NCI-H2081 treated with DMSO at 0.1 percent for 48 hours (cell line): ENCODE measurements at places on chromosomes 11 and 22.

- no peak for DNase-seq
These were observed 102.2 kb downstream of the NAT10 start for GRCh38 chr11:34207487-34208180.

- no peak for DNase-seq
These were observed 3.3 kb downstream of the RIC8A start for GRCh38 chr11:210803-211180.

DNA sequence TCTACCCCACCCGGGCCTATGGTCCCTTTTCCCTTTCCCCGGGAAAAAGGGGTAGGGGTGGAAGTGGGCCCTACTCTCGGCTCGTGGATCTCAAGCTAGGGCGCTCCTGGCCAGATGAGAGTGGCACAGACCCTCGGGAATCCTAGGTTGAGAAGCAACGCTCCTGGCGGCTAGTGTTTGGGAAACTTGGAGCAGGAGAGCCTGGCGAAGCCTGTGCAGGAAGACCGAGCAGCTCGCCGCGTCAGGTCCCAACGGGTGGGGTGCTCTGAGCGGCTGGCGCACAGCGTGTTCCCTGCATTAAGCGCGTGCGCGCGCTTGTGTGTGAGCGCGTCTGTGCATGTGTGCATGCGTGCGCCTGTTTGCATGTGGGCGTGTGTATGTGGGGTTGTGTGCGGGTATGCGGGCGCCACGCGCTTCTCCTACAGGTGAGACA is 7.1 kb upstream of the FLI1 start:
- DNase-seq: no peak

DNA sequence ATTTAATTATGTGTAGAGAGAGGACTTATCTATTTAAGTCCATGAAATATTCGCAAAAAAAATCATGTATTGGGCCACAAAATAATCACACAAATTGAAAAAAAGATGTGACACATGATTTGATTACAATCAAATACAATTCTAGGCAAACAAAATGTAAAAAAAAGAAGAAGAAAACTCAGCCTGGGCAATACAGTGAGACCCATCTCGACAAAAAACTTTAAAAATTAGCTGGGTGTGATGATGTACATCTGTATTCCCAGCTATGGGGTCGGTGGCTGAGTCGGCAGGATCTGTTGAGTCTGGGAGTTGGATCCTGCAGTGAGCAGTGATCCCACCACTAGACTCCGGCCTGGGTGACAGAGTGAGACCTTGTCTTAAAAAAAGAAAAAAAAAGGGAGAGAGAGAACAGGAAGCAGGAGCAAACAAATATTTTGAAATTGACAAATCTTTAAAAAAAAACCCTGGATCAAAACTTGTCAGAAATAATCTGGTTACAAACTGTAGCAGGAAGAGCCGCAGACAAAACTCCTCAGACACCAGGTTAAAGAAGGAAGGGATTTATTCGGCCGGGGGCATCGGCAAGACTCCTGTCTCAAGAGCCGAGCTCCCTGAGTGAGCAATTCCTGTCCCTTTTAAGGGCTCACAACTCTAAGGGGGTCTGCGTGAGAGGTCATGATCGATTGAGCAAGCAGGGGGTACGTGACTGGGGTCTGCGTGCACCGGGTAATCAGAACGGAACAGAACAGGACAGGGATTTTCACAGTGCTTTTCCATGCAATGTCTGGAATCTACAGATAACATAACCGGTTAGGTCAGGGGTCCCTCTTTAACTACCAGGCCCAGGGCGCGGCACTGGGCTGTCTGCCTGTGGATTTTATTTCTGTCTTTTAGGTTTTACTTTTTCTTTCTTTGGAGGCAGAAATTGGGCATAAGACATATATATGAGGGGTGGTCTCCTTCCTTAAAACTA is 3.3 kb upstream of the TYMP start:
- DNase-seq: no peak

- no peak for DNase-seq
These were observed 184.4 kb upstream of the B3GAT1 start for GRCh38 chr11:134596404-134596803.

- DNase-seq: no peak
These were observed 13.2 kb downstream of the OR10AG1 start for GRCh38 chr11:55956521-55956920.

DNA sequence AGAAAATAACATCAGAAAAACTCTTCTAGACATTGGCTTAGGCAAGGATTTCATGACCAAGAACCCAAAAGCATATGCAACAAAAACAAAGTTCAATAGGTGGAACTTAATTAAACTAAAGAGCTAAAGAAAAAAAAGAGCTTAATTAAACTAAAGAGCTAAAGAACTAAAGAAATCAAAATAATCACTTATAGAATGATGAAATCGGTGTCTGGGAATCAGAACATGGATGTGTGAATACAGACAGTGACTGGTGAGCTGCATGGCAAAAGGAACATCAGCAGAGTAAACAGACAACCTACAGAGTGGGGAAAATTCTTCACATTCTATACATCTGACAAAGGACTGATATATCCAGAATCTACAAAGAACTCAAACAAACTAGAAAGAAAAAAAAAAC is 41.4 kb downstream of the ZNF280B start:
- no peak for DNase-seq

DNA sequence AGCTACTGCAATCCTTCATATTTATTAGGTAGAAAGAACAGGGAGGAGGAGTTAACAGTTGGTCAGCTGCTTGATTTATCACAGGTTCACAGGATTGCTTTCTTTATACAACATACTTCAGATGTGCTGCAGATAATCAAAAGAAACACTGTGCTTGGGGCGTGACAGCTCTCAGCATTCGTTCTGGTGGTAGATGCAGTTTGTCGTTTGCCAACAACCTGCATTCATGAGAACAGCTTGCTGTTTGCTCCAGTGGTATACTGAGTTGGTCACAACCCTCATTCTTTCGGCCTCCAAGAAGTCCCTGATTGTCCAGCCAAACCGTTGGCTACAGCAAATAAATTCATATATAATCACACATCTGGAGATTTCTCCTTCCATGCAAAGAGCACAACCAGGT is 120.5 kb downstream of the ZNF280B start:
- DNase-seq: no peak

DNA sequence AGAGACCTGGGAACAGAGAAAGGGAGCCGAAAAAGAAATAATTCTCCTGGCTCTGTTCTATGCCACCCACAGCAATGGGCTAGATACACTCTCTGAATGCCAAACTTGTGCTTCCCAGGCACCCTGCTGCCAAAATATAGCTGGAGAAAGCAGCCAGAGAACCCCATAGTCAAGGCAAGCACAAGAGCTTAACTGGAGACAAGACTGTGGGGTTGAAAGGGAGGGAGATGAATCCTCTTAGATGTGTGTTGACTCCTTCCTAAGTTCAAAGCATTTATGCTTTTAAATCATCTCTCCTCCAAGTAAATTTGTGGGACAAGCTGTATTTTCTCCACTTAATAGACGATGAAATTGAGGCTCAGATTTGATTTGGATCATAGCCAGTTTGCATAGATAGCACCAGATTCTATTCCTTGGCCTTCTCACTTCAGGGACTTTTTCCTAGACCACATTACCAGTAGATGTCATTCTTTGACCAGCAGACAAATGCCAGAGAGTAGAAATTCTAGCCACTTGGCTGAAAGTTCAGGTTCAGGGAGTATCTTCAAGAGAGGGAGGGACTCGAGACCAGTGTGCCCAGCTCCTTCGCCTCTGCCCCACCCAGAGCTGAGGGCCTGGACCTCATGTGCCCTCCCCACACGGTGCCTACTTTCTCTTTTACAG is 16.5 kb upstream of the ETS1 start:
- DNase-seq: no peak

DNA sequence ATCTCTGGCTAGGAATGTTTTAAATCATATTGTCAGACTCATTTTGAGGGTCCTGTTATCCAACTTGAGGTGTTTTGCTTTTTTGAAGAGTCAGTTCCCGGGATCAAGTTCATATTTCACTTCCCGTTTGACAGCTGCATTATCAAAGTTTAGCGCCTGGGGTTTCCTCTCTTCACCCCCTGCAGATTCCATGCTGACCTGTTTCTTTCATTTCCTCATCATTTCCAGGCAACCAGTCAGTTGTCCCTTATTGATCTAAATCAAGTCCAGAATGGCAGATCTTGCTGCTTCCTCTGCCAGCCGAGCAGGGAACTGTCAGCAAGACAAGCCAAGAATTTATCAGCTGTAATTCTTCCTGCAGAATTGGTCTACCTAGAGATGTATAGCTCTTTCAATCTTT is 197.6 kb upstream of the SYN3 start:
- no peak for DNase-seq

DNA sequence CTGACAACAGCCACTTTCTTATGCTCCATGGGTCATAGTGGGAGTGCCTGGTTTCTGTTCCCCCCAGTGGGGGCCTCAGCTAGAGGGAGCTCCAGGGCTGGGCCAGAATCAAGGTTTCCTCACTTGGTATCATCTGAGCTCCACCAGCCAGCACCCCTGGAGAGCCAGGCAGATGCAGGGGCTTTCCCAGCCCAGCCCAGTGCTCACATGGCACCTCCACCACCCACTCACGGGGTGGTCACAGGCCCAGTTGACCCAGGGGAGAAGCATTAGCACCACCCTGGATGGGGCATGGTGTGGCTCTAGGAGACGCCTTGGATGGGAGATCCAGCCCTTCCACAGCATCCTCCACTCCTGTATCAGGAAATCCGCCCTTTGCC is 24.1 kb upstream of the WNT7B start:
- no peak for DNase-seq

DNA sequence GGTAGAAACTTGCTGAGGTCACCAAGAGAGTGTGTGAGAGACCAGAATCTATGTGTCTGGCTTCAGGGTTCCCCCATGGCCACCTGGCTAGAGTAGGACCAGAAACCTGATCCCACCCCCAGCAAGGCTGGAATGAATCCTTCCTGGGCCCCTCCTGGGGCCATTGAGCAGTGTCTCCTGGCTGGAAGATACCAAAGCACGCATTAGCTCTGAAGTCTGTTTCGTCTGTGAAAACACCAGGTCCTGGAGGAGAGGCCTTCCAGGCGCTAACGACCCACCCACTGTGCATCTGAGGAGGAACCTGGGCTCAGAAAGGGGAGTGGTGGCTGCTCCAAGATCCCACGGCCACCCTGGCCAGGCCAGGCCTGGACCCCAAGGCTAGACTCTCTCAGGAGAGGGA is 15.5 kb upstream of the TSKU start:
- DNase-seq: no peak

- DNase-seq: no peak
These were observed 72.8 kb downstream of the RPUSD4 start for GRCh38 chr11:126138636-126139035.

GRCh38 chr11:77968337-77968736 is 26.1 kb downstream of the INTS4 start:
- DNase-seq: no peak

GRCh38 chr11:126202646-126203359 is 8.6 kb downstream of the RPUSD4 start:
- no peak for DNase-seq

GRCh38 chr11:95229199-95229992 is 1.6 kb downstream of the SESN3 start:
- DNase-seq: no peak

DNA sequence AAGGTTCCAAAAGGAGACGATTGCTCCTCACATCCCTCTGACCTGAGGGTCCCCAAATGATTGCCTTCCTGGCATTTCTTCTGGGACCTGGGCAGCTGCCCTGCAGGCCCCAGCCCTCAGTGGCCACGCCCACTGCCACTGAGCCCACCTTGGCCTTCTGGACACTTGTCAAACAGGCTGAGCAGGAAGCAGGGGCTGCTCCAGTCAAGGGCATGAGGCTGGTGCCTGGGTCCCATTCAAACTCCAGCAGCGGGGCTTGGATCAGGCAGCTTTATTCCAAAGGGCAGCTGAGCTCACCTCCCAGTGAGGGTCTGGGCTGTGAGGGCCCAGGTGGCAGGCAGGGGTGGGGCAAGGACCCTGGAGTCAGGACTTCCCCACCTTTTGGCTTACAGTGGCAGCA is 13.6 kb downstream of the KCTD17 start:
- no peak for DNase-seq

DNA sequence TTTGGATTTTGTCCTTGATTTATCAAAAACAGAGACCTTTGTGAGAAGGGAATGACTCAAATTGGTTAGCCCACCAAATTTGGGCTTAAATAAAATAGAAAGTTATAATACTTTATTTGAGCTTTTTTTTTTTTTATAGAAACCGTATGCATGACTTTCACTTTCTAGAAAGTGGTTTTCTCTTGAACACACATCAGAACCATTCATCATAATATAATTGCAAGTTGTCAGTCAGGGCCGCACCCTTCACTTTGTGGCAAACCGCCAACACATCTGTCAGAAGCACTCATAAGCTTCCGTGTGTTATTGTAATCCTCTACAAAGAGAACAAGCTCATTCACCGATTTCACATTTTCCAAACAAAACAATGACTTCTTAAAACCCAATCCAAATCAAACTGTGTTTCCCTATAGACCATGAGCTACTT is 76.1 kb downstream of the SOX6 start:
- DNase-seq: peak; percentile 52

DNA sequence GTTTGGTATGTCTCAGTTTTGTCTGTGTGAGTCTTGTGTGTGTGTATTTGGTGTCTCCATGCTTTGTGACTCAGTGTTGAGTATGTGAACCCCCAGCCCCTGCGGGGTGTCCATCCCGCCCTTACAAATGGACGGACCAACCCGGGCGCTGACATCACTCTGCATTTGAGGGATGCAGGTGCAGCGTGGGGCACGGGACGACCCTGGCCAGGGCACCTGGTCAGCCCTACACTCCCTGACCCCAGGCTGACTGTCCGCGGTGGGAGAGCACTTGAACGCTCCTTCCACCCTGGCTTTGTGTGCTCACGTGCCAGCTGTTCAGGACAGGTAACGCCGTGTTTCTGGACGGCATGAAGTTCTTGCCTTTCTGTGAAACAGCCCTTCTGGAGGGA is 369.0 kb downstream of the BRD1 start:
- DNase-seq: no peak

DNA sequence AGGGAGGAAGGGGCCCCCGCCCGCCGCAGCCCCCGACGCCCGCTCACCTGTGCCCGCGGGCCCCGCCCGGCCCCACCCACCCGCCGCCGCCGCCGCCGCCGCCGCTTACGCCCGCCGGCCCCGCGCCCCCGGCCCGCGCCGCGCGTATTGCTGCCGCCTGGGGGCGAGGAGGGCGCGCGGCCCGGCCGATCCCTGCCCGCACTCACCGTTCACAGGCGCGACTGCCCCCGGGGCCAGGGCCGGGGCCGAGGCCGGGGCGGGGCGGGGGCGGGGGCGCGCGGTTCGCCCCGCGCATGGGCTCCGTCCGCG is 212 bp downstream of the HRAS start:
- DNase-seq: no peak

DNA sequence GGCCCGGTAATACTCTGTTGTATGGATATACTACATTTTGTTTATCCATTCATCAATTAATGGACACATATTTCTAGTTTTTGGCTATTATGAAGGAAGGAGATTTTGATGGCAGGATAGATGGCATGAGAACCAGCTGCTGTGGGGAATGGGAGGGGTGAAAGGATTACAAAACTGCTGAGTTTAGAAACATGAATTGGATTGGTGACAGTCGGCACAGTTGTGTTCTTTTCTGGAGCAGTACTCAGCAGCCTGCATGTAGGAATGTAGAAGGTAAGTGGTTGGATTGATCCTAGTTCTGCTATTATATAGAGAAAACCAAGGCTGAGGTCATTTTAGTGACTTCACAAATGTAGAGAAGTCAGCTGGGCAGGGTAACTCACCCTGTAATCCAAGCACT is 7.1 kb downstream of the PAAF1 start:
- no peak for DNase-seq

GRCh38 chr11:72066855-72067254 is 13.5 kb downstream of the NUMA1 start:
- no peak for DNase-seq
